Fibroblast of villous mesenchyme (primary cell): ENCODE measurements at places on chromosomes 3 and 15. TPM values are rescaled to one million over a fixed set of nuclear protein-coding genes. Genes with fewer than 3 reads are reported as not detected.

- no peak for DNase-seq
Observed at GRCh38 chr15:87576486-87577176, 679.9 kb downstream of the NTRK3 start.

- no peak for DNase-seq
Observed at GRCh38 chr3:170083343-170083742, 45.5 kb downstream of the GPR160 start.

The GHRL gene
- 0.32 TPM in 1 of 2 replicates, not detected in the other for total RNA-seq

- DNase-seq: peak; percentile 0
Observed at GRCh38 chr3:18900994-18901393, 247.3 kb upstream of the KCNH8 start.

GRCh38 chr15:96737408-96737807 lies 406.9 kb downstream of the NR2F2 start:
- DNase-seq: no peak

The ROPN1B gene
- 0.43 TPM in 1 of 2 replicates, not detected in the other for total RNA-seq

DNA sequence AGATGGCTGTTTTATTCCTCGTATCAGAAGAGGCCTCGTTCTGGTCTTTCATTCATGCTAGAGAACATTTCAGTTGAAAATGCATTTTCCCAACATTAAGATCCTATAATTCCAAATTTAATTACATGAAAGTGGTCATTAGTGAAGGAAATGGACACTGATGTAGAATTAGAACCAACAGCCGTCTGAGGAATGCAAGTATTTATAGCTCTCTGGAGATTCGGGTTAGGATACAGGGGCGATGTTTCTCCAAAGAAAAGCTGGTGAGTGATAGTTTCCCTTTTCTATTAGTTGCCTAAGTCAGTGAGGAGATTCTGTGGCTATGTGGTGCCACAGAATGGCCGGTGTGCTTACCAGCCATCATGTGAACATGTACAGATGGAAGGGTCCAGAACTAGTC lies 109.0 kb upstream of the IL12A start:
- DNase-seq: no peak

The EDEM1 gene
- total RNA-seq: 47.0 and 47.1 TPM in 2 replicates

- no peak for DNase-seq
Observed at GRCh38 chr3:17945018-17945798, 202.8 kb upstream of the TBC1D5 start.

DNA sequence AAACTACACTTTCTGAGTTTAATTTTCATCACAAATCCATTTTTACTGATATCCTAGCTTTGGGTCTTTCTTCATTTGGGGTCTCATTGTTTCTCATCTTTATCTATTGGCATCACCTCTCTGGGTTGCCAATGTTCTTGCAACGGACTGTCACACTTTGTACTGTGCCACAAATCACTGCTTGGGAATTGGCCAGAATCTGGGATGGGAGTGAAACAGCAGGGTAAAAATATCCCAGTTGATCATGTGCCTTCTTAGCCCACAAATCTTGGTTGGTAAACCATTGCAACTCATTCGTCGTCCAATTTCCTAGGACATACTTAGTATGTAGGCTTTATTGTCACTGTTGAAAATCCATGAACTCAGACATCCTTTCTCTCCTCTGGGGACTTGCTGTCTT lies 698.5 kb downstream of the OTOL1 start:
- no peak for DNase-seq

The SLC15A2 gene
- total RNA-seq: under 0.01 and 0.43 TPM in 2 replicates

GRCh38 chr3:168878655-168879054 lies 782.9 kb upstream of the GOLIM4 start:
- no peak for DNase-seq

GRCh38 chr3:116165135-116165534 lies 280.2 kb downstream of the LSAMP start:
- DNase-seq: no peak

- DNase-seq: no peak
Observed at GRCh38 chr3:197007296-197007940, 22.2 kb downstream of the MELTF start.

The DMXL2 gene
- total RNA-seq: 35.1 and 56.1 TPM in 2 replicates

- DNase-seq: no peak
Observed at GRCh38 chr3:172654470-172654869, 56.4 kb downstream of the NCEH1 start.

DNA sequence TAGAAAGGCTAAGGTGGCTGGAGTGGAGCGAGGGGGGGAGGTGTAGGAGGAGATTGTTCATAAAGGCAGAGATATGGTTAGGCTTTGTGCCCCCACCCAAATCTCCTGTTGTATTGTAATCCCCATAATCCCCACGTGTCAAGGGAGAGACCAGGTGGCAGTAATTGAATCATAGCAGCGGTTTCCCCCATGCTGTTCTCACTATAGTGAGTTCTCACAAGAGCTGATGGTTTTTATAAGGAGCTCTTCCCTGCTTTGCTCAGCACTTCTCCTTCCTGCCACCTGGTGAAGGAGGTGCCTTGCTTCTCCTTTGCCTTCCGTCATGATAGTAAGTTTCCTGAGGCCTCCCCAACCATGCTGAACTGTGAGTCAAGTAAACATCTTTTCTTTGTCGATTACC lies 64.7 kb upstream of the CFAP161 start:
- no peak for DNase-seq

- no peak for DNase-seq
Observed at GRCh38 chr3:131630097-131630496, 127.3 kb upstream of the MRPL3 start.

The SLC12A8 gene
- 33.2 and 37.6 TPM in 2 replicates for total RNA-seq

The ADAMTSL3 gene
- under 0.01 TPM in 2 replicates for total RNA-seq

- no peak for DNase-seq
Observed at GRCh38 chr3:20258371-20258770, 72.4 kb upstream of the SGO1 start.

DNA sequence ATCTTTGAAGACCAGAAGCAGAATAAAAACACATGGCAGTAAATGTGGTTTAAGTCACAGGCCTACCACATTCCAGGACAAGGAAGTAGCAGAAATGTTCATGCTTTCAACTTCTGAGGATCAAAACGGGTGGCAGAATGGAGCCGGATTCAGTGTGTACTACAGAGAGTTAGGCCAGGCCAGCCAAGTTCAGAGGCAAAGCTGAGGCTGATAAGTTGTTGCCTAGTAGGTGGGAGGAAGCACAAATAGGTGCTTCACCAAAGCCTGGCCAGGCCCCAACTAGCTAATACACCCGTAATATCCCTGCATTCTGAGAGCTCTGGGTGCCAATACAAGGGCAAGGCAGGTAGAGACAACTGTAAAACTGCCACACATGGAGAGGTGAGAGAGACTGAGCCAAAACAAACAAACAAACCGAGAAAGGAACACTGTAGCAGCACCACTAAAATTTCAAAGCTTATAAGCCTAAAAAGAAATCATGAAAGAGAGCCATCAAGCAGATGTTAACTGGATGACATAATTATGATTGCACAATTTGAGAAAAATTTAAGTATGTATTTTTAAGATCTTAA lies 156.4 kb upstream of the CBLB start:
- DNase-seq: no peak
